LoVo (cell line): ENCODE measurements at places on chromosomes 3 and 15.

DNA sequence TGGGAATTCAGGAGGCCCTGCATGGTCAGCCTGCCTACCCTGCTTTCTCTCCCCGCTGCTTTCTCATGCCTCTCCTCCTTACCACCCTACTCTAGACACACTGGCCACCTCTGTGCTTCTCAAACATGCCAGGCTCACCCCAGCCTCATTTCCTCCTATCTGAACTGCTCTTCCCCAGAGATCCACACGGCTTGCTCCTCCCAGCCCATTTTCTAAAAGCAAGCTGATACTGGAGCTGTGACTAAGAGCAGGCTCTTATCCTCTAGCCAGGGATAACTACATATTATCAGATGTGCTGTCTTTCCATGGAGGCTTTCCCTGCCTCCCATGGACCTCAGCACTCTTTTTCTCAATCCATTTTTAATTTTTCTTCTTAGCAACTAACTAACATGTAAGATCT lies 85.9 kb downstream of the BOC start:
- DNase-seq = no peak

- DNase-seq = no peak
Observed at GRCh38 chr3:112446343-112446742, 52.9 kb downstream of the BTLA start.

DNA sequence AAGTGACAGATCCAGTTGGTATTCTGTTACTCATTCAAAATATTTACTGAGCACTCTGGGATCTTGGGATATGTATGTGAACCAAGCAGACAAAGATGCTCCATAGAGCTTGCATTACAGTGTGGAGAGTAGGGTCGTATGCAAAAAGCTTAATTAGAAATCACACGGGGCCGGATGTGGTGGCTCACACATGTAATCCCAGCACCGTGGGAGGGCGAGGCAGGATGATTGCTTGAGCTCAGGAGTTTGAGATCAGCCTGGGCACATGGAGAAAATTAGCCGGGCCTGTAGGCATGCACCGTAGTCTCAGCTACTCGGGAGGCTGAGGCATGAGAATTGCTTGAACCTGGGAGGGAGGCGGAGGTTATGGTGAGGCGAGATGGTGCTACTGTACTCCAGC lies 68.7 kb upstream of the MB21D2 start:
- DNase-seq = no peak

GRCh38 chr3:149936812-149937230 lies 33.9 kb downstream of the PFN2 start:
- peak; percentile 62 for DNase-seq

DNA sequence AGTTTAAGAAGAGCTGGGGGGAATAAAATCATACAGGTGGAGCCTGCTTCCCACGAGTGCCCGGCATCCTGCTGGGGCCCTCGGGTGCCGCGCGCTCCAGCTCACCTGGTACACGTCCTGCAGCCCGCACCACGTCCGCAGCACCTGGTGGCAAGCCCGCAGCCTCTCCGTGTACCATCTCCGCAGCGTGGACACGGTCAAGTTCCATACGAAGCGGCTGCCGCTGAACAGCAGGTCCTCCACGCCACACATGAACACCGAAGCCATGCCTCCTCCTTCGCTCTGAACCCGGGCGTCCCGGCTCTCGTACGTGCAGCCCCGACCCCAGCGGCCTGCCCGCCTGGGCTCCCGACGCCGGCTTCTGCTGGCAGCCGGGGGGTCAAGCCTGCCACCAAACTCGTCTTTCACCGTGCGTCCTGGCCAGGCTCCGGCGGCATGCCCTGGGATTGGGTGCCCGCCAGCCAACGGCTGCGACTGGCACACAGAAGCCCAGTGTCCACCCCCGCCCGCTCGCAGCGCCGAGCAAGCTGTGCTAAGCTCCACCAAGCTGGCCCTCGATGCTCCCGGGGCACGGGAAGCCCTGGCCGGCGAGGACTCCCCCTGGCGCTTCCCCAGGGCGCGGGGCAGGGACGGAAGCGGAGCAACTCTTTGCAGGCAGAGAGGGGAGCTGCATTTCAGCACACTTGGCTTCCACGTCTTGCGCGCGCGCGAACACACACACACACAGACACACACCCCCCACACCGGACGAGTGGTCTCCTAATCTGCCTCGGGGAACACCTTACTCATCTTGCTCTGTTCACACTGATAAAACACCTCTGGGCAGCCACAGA lies at the start of gene FRMD4B:
Gene FRMD4B, minus strand, starts transcription at position 366 of the 833 bp plus-strand sequence. Its CDS starts 99 bp downstream, at position 267.
- DNase-seq = peak; percentile 2

- DNase-seq = no peak
Observed at GRCh38 chr3:113129168-113129567, 82.2 kb upstream of the BOC start.

- DNase-seq = peak; percentile 62
Observed at GRCh38 chr3:65953881-65954733, 84.6 kb downstream of the MAGI1 start.

DNA sequence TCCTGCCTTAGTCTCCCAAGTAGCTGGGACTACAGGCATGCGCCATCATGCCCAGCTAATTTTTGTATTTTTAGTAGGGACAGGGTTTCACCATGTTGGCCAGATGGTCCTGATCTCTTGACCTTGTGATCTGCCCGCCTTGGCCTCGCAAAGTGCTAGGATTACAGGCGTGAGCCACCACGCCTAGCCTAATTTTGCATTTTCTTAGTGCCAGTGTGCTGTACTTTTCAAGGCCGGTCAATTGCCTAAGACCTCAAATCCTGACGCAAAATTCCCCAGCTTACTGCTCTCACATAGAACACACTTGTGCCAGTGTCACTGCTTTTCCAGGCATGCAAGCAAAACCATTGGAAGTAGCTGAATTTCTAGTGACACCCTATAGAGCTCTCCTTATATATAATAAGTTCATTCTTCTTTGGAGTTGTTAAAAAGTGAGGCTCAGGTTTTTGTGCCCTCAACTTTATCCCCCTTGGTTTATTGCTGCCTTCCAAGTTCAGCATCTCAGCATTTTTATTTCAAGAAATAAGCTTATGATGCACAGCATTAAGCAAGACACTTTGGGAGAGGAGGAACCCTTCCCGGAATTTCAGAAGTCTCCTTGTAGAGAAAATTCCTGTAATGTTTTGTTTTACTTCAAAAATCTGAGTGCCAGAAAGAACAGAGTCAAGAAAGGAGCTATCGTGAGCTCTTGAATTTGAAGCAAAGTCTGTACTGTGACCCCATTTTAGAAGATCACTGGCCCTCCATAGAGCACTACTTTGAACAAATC lies 93.2 kb downstream of the FILIP1L start:
- no peak for DNase-seq

GRCh38 chr3:51968170-51968775 lies 1.0 kb upstream of the PCBP4 start:
- no peak for DNase-seq

GRCh38 chr15:30953731-30954378 lies 37.6 kb downstream of the MTMR10 start:
- DNase-seq = no peak

GRCh38 chr15:60044636-60045270 lies 40.6 kb downstream of the FOXB1 start:
- peak; percentile 33 for DNase-seq

GRCh38 chr15:82548700-82549099 lies 8.4 kb upstream of the RPS17 start:
- no peak for DNase-seq

GRCh38 chr3:62500556-62501288 lies 127.4 kb upstream of the FEZF2 start:
- no peak for DNase-seq

DNA sequence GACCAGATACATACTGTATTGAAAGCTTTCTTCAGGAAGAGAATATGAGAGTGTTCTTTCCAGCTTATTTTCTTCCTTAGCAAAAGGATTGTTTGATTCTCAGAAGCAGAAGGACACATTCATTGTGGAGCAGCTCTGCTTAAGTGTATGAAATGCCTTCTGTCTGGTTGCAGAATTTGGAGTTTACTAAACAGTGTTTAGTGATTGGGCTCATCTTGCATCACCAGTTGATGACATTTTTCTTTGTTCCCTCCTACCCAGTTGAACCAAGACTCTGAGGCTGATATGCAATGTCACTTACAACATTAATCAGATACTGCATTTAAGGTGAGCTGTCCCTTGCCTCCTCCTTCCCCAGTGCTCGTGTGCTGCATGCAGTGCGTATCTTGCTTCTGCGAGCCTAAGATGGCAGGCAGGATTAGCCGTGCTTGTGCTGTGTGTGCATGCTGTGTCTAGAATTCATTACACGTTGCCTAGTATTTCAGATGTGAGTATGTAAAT lies 18.4 kb downstream of the ZBTB38 start:
- no peak for DNase-seq

- DNase-seq = no peak
Observed at GRCh38 chr3:196272826-196273225, 14.7 kb downstream of the PCYT1A start.
